ENCODE measurements at places on chromosomes 5 and 9.

DNA sequence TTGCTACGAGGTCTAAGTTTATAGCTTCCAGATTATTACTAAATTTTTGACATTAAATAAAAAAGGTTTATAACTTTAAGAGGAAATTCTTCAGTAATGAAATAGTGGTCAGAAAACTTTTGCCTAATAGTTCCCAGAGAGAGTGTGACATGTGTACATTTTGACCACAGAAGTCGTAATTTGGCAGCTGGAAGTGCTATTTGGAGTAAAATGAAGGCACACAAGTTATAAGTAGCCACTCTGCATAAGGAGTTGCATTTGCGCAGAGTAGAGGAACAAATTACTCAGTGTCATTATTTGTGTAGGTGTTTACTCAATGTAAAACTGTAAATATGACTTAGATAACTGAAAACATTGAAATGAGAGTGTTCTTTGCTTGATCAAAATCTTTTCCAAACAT, 408.4 kb downstream of the CCDC171 start:
- DNase-seq, result no peak

DNA sequence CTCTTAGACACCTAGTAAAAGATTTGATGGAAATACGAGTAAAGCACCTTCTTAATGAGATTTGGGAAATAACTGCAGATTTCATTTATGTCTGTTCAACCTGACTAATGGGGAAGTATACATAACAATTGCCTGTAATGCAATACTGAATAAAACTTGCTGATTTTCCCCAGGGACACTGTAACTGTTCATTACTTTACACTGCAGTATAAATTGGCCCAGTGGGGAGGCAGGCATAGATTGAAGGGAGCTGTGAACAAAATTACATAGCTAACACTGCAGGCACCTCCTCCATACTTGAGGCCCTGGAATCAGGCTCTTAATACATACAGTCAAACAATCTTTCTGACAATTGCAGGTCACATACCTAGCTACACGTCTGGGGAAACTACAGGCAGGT, 216.2 kb downstream of the PTPRD start:
- no peak for DNase-seq

GRCh38 chr5:56279291-56279690, 46.2 kb upstream of the ANKRD55 start:
- DNase-seq, result no peak

DNA sequence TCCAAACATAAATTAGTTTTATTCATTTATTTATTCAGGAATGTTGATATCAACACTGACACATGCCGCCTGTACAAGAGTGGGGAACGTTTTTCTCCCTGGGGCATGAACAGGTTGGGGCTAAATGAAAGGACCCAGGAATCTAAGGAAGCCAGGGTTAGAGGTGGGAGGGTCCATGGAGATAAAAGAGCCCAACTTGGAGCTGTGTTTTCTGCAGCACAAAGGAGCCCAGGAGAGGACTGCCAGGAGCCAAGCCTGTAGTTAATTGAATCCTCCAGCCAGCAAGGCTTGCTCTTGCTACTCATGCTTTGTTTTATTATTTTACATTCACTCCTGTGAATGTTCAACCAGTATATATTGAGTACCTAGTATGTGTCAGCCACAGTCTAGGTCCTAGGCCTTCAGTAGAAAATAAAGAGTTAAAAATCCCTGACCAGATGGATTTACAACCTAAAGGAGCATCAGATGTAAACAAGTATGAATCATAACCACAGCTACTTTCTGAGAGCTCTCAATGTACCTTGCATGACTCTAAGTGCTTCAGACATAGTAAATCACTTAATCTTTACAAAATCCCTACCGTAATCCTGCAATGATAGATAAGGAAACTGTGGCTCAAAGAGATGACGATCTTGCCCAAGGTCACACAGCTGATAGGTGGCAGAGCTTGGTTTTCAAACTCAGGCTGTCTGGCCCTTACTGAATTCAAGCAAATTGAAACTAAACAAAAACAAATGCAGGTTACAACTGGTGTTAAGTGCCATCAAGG, 69.8 kb downstream of the ASTN2 start:
- DNase-seq, result no peak

DNA sequence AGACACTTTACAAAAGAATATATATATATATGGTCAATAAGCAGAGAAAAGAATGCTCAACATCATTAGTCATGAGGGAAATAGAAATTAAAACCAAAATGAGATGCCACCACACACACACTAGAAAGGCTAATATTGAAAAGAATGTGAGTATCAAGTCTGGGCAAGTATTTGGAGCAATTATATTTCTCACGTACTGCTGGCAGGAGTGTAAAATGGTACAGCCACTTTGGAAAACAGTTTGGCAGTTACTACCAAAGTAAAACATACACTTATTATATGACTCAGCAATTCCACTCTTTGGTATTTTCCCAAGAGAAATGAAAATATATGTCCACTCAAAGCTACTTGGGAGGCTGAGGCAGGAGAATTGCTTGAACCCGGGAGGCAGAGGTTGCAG, 29.8 kb downstream of the NEUROG1 start:
- DNase-seq, result no peak

- DNase-seq, result no peak
These were observed 28.4 kb downstream of the NEURL1B start for GRCh38 chr5:172669386-172670004.

DNA sequence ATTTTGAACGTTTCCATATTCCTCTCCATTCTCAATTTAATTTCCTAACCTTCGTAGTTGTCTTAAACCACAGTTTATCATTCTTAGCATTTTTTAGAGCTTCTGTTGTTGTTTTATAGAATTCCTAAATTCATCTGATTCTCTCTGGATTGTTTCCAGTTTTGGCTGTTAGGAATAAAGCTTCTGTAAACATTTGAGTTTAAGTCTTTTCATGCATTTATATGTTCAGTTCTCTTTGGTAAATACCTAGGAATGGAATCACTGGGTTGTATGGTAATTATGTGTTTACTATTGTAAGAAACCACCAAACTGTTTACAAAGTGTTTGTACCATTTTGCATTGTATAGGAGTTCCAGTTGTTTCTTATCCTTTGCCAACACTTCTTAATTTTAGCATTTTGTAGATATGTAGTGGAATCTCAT, 29.7 kb downstream of the GPR21 start:
- DNase-seq, result no peak

- DNase-seq, result no peak
These were observed 65.2 kb downstream of the LRRC70 start for GRCh38 chr5:62643556-62644451.

DNA sequence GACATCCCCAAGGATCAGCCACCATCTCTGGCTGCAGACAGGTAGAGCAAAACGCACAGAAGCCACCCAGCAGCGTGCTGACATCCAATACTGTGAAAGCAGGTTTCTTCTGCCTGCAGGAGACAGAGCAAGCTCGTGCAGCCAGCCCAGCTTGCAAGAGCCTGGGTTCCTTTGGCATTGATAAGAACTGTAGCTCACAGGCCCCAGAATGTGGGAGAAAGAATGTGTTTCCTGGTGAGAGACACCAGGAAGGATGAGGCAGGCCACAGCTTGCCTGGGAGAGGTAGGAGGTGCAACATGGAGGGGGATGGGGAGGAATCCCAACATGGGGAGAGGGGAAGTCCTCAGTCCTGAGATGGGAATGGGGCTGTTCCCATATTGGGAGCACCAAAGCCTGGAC, 34.0 kb upstream of the ARAP3 start:
- DNase-seq, result no peak

DNA sequence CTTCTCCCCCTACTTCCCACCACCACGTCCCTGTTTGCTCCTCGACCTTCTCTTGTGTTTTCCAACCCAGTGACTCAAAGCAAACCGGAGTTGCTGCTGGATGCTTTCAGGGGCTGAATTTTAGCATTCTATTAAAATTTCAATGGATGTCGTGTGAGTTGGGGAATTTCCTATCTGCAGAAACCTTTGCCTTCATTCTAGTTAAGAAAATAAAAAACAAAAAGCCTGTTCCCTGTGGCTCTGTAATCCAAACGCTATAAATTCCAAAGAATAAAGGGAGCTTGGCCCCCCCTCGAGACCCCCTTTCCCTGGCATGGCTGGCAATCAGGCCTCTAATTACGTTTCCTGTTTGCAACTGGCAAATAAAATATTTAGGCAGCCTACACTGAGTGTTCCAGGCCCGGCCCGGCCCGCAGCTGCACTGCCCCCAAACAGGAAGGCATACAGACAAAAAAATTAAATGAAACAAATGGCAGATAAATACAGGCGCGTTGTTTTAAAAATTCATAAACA, 139.4 kb upstream of the PPP1R26 start:
- no peak for DNase-seq

DNA sequence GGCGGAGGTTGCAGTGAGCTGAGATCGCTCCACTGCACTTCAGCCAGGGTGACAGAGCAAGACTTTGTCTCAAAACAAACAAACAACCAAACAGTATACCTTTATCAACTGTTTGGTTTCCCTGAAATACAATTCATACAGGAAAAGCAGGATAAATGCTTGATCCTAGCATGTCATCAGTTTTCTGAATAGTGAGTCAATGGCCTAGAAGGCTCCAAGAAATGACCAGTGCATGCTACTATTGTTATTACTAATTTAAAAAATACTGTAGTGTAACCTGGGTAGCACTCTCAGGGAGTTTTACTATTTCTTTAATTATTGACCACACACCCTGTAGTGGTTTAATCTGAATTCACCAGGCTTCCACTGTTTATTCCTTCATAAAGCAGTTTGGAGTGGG, 101.0 kb upstream of the PTPN3 start:
- no peak for DNase-seq

DNA sequence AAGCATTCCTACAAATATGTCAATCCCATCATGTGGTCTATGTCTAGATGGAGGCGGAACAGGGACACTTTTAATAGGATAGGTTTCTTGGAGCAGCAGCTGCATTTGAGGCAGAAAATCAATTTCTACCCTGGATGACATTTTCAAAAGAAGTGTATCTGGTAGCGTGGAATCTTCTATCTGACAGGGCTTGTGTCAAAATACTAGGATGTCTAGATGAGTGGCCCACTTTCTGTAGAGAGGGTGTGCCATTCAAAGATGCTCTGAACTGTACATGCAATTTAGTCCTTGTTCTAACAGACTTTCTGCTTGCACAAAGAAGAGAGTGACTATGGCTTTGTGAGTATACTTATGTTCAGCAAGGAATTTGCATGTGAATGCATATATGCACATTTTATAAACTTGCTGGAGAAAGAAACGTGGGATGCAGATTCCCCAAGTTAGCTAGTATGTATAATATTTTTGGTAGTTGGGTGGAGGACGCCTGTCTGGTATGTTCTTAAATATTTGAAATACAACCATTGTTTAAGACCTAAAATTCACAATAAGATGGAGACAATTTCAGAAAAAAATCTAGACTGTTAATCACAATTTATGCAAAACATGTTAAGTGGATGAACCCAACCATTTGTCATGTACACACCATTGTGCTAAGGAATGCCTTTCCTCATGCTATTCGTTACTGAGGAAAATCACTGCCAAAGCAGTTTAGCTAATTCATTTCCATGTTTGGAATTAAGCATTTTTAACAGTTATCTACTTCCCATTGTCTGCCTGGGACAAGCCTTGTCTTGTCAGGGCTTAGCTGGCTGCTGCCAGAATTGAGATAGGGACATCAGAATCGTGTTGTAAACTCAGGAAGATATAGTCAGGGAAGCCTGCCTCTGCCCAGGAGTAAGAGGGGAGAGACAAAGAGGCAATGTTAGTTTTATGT, 129.1 kb upstream of the MEF2C start:
- DNase-seq, result no peak

DNA sequence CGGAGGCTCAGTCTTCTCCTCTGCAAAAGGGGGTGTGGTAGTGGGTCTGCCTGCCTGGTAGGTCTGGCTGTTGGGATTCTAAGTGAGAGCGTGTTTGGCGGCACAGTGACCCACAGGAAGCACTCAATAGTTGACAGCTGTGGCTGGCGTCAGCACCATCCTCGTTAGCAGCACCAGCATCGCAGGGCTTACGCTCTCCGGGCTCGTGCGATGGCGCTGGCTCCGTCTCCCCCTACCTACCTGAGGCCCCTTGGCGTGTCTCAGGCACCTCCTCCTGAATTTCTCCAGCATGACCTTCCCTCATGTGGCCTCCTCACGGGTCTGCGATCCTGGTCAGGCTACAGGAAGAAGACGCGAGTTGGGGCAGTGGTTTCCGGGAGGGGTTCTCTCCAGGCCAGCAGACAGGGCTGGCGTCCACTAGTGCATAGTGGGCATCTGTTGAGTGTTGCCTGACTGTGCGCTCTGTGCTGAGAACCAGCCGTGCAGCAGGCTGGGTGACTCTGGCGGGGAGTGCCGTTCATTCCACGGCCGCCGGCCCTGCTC, 66.9 kb downstream of the HMCN2 start:
- DNase-seq, result no peak

DNA sequence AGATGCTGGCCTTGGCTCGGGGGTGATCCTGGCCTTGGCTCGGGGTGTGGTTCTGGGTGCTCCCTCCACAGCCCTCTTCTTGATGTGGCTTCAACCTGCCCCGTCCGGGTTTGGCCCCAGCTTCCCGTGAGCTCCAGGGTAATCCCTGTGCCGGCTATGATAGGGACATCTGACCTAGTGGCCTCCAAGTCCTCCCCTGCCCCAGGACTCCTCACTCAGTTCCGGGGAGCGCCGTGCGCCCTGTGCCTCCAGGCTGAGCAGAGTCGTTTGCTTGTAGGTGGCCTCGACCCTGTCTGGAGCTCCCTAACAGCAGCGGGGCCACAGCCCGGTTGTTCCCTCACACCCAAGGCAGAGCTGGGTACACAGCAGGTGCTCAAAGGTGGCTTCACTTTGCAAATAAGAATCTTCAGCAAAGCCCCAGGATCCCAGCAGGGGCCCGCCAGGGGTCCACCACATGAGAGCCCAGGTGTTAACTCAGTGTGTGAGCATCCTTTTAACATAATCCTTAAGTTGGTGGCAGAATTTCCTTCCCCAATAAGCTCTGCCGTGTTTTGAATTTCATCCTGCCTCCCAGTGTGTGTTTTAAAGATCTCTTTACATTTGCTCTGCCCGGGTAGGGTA, 32.3 kb upstream of the CEP72 start:
- DNase-seq, result no peak

GRCh38 chr9:69578026-69578425, 94.1 kb downstream of the APBA1 start:
- no peak for DNase-seq

GRCh38 chr5:6634788-6635430, 1.7 kb downstream of the SRD5A1 start:
- DNase-seq, result no peak

GRCh38 chr5:20370061-20370460, 382.1 kb upstream of the CDH18 start:
- DNase-seq, result no peak

DNA sequence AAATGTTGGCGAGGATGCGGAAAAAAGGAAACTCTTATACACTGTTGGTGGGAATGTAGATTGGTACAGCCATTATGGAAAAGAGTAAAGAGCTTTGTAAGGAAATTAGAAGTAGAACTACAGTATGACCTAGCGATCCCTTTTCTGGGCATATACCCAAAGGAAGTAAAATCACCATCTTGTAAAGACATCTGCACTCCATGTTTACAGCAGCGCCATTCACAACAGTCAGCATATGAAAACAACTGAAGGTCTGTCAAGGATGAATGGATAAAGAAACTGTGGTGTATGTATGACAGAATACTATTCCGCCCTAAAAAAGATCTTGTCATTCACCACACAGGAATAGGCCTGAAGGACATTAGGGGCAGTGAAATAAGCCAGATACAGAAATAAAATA, 27.7 kb upstream of the SLC25A51 start:
- DNase-seq, result no peak

- no peak for DNase-seq
These were observed 16.6 kb upstream of the RALGDS start for GRCh38 chr9:133137451-133138231.

All from HTR-8/SVneo (cell line).